Breast epithelium (tissue), 4 donors: ENCODE measurements at places on chromosomes 7 and 10. TPM values are rescaled to one million over a fixed set of nuclear protein-coding genes. Genes with fewer than 3 reads are reported as not detected.

GRCh38 chr10:63409465-63410027 lies 56.2 kb downstream of the JMJD1C start:
- H3K4me3 ChIP-seq, result no peak overlapping the region
- H3K27ac ChIP-seq, result no peak overlapping the region
- no peaks in the 10 kb centered on the region for H3K27me3 ChIP-seq
- H3K36me3 ChIP-seq, result no peaks in the 10 kb centered on the region
- H3K4me1 ChIP-seq, result no peaks in the 10 kb centered on the region
- DNase-seq, result no peak

GRCh38 chr10:112497347-112497950 lies 50.4 kb downstream of the VTI1A start:
- no peak overlapping the region for H3K27ac ChIP-seq
- H3K4me3 ChIP-seq, result no peak overlapping the region
- H3K4me1 ChIP-seq, result no peaks in the 10 kb centered on the region
- H3K36me3 ChIP-seq, result no peaks in the 10 kb centered on the region
- DNase-seq, result no peak

GRCh38 chr10:121284936-121285335 lies 313.3 kb downstream of the FGFR2 start:
- H3K27ac ChIP-seq, result no peak overlapping the region
- no peaks in the 10 kb centered on the region for H3K4me1 ChIP-seq
- H3K36me3 ChIP-seq, result no peaks in the 10 kb centered on the region
- no peak for DNase-seq
- no peak overlapping the region for H3K4me3 ChIP-seq
- peaks cover 25% of the 10 kb centered on the region for H3K27me3 ChIP-seq

DNA sequence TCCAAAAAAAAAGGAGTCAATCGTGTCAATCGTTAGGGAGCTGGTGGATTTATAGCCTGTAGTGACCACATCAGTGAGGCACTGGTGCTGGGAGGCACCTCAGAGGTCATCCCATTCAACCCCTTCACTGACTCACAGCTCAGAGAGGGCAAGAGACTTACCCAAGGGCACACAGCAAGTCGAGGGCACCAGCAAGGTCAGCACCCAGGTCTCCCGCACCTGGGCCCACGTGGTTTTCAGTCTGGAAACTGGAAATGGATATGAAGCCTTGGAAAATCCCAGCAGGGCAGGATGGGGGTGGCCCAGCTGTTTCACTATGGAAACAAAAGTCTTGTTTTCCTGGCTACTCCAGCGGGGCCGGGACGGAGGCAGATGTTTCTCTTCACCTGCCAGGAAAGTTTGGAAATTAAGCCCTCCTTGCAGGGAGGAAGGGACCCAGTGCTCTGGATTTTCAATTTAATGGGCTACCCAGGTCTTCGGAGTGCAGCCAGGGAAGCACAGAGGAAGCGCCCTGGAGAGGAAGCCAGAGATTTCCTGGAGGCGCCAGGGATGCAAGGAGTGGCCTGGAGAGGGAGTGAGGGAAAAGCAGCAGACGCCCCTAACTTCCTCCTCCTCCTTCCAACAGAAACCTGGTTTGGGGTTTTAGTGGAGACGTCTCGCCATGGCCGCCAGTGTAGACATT lies 157.2 kb upstream of the TNRC18 start:
- no peaks in the 10 kb centered on the region for H3K4me1 ChIP-seq
- DNase-seq, result no peak
- H3K36me3 ChIP-seq, result no peaks in the 10 kb centered on the region
- H3K4me3 ChIP-seq, result no peak overlapping the region

GRCh38 chr10:43861966-43862751 lies 213.5 kb upstream of the ZNF32 start:
- H3K4me3 ChIP-seq, result no peak overlapping the region
- H3K4me1 ChIP-seq, result peaks cover 2% of the 10 kb centered on the region
- no peak overlapping the region for H3K27ac ChIP-seq

DNA sequence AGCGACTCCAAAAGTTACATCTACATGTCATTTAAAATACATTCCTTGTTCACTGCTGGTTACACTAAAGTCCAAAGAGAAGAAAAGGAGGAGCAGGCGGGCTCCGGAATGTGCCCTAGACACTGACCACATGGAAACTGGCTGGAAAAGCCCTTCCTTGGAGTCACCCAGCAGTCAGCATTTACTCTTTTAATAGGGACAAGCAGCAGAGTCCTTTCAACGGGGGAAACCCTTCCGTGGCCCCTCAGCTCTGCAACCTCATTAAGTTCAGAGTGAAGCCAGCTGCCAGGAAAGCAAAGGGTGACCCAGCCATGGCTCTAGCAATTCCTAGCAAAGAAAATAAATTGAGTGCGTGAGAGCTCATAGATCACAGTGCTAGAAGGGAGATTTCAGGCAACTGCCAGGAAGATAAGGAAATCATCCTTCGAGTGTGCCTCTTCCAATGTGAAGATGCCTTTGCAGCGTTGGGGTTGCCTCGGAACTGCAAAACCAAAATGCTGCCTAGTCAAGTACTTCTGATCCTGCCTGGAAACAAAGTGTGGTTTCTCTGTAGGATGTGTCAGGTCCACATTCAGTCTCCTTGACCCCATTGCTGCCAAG lies 101.6 kb downstream of the SORBS1 start:
- no peak for DNase-seq
- peaks cover 8% of the 10 kb centered on the region for H3K4me1 ChIP-seq
- no peaks in the 10 kb centered on the region for H3K27me3 ChIP-seq
- no peak overlapping the region for H3K4me3 ChIP-seq
- H3K27ac ChIP-seq, result no peak overlapping the region

GRCh38 chr7:1934756-1935155 lies 264.7 kb downstream of the ELFN1 start:
- H3K27ac ChIP-seq, result no peak overlapping the region
- H3K36me3 ChIP-seq, result no peaks in the 10 kb centered on the region
- no peaks in the 10 kb centered on the region for H3K27me3 ChIP-seq
- H3K4me3 ChIP-seq, result no peak overlapping the region

GRCh38 chr7:112159351-112159750 lies 46.8 kb downstream of the DOCK4 start:
- no peaks in the 10 kb centered on the region for H3K27me3 ChIP-seq
- H3K4me3 ChIP-seq, result no peak overlapping the region
- H3K36me3 ChIP-seq, result no peaks in the 10 kb centered on the region
- no peak overlapping the region for H3K27ac ChIP-seq
- DNase-seq, result no peak

DNA sequence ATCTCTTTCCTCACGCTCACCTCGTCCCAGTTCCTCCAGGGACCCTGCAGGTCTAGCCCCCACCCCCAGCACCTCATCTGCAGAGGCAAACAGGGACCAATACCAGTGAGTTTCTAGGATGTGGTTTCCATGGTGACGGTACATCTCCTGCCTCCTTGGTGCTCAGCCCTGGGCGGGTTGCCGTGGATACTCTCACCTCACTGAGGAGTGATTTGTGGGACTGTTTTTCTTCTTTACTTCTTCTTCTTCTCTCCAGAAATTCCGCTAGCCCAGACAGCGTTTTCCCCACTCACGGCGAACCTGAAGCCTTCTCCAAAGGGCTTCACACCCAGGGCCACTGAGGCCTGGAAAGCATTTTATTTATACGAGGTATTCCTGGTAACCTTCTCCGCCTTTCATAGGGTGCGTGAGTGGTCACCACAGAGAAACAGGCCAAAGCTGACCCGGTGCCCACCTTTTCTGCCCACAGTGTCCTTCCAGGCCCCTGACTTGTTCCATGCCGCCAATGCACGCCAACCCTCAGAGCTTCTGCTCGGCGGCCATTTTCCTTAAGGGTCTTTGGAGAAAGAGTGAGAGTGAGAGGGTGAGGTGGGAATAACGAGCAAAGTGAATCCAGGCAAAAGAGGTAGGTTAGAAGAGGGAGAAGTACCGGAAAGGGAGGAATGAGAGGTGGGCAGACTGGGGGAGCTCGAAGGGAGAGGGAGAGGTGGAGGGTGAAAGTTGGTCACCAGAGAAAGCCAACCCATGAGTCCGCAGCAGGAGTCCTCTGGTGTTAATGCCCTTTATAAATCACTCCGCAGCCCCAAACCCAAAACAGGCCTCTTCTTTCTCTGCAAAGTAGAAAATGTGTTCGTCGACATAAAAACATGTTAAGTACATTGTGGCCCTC lies 15.5 kb downstream of the FAM241B start:
- H3K27ac ChIP-seq, result no peak overlapping the region
- no peak overlapping the region for H3K4me3 ChIP-seq
- no peaks in the 10 kb centered on the region for H3K36me3 ChIP-seq
- H3K4me1 ChIP-seq, result no peaks in the 10 kb centered on the region
- H3K27me3 ChIP-seq, result no peaks in the 10 kb centered on the region
- DNase-seq, result no peak

- H3K27ac ChIP-seq, result no peak overlapping the region
- H3K27me3 ChIP-seq, result no peaks in the 10 kb centered on the region
- H3K4me1 ChIP-seq, result no peaks in the 10 kb centered on the region
- no peak for DNase-seq
These were observed 73.0 kb downstream of the NEURL1 start for GRCh38 chr10:103566536-103566935.

DNA sequence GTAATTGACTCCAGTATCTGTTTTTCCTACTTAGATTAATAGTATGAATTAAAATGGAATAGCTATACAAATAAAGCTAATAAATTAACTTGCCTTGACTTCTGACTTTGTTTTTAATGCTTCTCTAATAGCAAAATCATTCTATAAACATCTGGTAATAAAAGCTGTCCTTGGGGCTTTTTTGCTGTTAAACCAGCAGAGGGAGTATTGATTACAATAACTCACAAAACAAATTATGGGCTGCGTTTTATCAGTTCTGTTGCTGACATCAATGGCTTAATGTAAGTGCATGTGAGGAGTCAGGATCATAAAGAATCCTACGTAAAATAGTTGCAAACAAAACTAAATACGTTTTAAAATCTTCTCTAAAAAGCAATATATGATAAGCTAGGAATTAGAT lies 667.8 kb downstream of the PCDH15 start:
- DNase-seq, result no peak
- H3K4me3 ChIP-seq, result no peak overlapping the region
- no peak overlapping the region for H3K27ac ChIP-seq
- H3K27me3 ChIP-seq, result no peaks in the 10 kb centered on the region

DNA sequence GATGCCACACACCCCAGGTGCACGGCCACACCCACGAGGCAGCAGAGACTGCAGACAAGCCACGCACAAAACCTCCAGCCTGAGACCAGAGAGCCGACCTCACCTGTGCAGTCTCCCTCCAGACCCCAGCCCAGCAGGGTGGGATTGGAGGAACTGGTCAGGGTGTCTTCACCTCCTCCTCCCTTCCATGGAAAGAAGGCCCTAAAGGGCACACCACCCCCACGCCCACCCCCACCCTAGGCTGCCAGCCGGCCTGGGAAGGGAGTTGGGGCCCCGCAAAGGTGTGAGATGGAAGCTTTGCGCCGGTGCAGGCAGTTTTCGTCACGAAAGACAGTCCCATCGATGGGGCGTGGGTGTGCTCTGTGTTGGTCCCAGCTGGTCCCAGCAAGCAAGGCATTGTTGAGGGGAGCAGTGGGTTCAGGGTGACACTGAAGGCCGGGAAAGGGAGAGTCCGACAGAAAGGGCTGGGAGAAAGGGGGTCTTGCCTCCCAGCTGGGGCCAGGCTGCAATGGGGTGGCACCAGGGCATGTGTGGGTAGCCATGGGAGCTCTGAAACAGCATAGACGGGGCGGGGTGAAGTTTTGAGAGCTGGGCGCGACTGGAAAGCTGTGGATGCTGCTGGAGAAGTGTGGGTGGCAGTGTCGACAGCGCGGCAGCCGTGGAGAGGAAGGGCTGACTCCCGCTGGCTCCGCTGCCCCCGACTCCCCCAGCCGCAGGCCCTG lies 349.2 kb downstream of the GLRX3 start:
- DNase-seq, result peak; percentile 31
- H3K27me3 ChIP-seq, result peaks cover 41% of the 10 kb centered on the region
- no peaks in the 10 kb centered on the region for H3K36me3 ChIP-seq
- no peak overlapping the region for H3K27ac ChIP-seq
- H3K4me3 ChIP-seq, result no peak overlapping the region
- no peaks in the 10 kb centered on the region for H3K4me1 ChIP-seq

DNA sequence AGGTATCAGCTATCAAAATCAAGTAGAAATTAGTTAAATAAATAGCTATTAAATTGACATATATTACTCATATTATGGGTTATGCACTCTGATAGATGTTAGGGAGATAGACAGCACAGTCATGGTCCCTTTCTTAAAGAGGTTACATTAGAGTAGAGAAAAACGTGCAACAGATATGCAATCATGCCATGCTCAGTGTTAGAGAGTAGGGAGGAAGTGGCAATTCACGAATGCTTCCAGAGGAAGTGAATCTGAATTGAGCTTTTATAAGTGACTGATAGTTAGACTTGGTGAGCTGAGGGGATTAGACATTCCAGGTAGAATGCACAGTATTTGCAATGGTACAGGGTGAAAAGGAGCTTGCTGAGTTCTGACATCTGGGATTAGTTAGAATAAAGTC lies 349.8 kb downstream of the NXPH1 start:
- H3K27me3 ChIP-seq, result no peaks in the 10 kb centered on the region
- no peak overlapping the region for H3K4me3 ChIP-seq
- no peaks in the 10 kb centered on the region for H3K4me1 ChIP-seq
- H3K27ac ChIP-seq, result no peak overlapping the region

- DNase-seq, result peak; percentile 57
- H3K27ac ChIP-seq, result no peak overlapping the region
- no peaks in the 10 kb centered on the region for H3K4me1 ChIP-seq
- no peak overlapping the region for H3K4me3 ChIP-seq
- H3K27me3 ChIP-seq, result no peaks in the 10 kb centered on the region
These were observed 39.6 kb downstream of the COL26A1 start for GRCh38 chr7:101402081-101402779.

PANK1 gene
- 5.1 TPM for total RNA-seq

TMEM225B gene
- total RNA-seq, result 2.0 TPM

BUB3 gene
- total RNA-seq, result 98.1 TPM

CHCHD1 gene
- total RNA-seq, result 29.9 TPM

TSPAN33 gene
- total RNA-seq, result 5.4 TPM

KAZALD1 gene
- total RNA-seq, result 2.8 TPM

PPP1R9A gene
- 7.5 TPM for total RNA-seq
